ENCODE measurements at places on chromosomes 12 and 14.
A peak's percentile ranks its signal among the peaks of the same experiment; 100 is the strongest.

GRCh38 chr12:73678335-73678734, 859.3 kb upstream of the ATXN7L3B start:
- no peak for ATAC-seq

DNA sequence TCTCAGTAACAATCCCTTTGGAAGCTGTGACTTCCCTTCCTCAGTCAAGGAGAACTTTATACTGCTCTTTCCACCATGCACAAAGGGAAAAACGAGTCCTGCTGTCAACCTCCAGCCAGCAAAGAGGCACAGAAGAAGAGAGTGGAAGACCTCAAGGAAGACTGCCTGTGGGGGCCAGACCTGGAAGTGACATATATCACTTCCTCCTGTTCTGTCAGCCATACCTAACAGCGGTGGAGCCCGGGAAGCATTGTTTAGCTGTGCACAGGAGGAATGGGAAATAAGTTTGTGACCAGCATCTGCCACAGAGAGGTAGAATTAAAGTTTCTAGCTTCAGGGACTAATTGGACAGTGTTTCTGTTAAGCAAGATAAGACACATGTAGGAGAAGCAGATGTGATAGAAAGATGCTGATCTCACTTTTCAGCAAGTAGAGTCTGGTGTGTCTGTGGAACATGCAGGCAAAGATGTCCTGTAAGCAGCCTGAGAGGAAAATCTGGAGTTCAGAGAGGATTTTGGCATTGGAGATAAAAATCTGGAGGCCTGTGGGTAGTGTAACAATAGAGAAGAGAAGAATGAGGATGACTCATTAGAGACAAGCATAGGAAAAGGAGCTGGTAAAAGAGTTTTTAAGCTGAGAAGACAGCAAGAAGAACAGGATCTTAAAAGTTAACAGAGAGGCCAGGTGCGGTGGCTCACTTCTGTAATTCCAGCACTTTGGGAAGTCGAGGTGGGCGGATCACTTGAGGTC, 141.6 kb upstream of the CPSF6 start:
- ATAC-seq: no peak

DNA sequence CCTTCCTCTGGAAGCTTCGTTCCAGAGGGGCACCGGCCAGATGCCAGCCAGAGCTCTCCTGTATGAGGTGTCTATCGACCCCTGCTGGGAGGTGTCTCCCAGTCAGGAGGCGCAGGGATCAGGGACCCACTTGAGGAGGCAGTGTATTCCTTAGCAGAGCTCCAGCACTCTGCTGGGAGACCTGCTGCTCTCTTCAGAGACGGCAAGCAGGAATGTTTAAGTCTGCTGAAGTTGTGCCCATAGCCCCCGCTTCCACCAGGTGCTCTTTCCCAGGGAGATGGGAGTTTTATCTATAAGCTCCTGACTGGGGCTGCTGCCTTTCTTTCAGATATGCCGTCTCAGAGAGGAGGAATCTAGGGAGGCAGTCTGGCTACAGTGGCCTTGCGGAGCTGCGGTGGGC, 22.2 kb upstream of the NAV3 start:
- no peak for ATAC-seq

GRCh38 chr12:80157645-80158044, 58.3 kb downstream of the OTOGL start:
- ATAC-seq: no peak

GRCh38 chr14:36224176-36224575, 47.7 kb upstream of the PTCSC3 start:
- no peak for ATAC-seq

GRCh38 chr14:96863986-96864330, 66.8 kb downstream of the VRK1 start:
- no peak for ATAC-seq

- ATAC-seq: no peak
Measured at GRCh38 chr12:3158851-3159465, 81.8 kb downstream of the TSPAN9 start.

- ATAC-seq: no peak
Measured at GRCh38 chr12:74770552-74770951, 232.9 kb downstream of the ATXN7L3B start.

DNA sequence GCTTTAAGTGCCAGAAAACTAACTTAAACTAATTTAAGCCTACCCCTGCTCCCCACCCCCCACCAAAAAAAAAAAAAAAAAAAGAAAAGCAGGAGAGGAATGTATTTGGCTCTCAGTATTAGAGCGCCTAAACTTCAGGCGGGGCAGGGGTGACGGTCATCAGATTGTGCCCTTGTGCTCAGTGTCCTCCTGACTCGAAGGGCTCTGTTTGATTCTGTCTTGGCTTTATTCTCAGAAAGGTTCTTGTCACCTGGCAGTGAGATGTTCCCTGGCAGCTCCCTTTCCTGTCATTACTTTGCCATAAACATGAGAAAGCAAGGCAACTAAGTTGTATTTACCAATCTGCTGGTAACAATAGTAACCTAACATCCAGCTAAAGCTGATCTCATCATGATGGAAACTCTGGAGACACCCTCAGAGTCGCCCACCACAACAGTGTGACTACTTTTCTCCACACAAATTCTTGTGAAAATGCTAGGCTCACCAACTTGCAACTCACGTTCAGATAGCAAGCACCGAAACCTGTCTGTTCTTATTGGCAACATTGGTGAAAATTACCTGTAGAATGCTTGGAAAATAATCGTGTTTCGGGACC, 39.0 kb upstream of the WNK1 start:
- ATAC-seq: peak; percentile 57
